ENCODE measurements at places on chromosomes 7 and 10.

- DNase-seq = no peak
Observed at GRCh38 chr10:77628906-77629730, 8.5 kb downstream of the KCNMA1 start.

DNA sequence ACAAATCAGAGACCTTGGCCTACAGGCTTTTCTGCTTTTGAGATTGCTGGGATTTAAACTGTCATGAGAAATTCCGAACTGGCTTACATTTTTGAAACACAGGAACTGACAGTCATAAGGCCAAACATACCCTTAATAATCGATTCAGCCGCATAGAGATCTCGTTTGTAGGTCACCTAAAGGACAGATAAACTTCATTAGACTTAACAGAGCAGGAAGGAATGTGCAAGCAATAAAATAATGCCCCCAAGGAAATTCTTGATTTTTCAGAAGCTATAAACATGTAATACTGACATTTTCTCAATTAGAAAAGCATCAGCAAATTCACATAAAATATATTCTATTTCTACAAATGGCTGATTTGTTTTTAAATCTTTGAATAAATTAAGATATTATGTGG is 120.0 kb downstream of the CRPPA start:
- no peak for DNase-seq

DNA sequence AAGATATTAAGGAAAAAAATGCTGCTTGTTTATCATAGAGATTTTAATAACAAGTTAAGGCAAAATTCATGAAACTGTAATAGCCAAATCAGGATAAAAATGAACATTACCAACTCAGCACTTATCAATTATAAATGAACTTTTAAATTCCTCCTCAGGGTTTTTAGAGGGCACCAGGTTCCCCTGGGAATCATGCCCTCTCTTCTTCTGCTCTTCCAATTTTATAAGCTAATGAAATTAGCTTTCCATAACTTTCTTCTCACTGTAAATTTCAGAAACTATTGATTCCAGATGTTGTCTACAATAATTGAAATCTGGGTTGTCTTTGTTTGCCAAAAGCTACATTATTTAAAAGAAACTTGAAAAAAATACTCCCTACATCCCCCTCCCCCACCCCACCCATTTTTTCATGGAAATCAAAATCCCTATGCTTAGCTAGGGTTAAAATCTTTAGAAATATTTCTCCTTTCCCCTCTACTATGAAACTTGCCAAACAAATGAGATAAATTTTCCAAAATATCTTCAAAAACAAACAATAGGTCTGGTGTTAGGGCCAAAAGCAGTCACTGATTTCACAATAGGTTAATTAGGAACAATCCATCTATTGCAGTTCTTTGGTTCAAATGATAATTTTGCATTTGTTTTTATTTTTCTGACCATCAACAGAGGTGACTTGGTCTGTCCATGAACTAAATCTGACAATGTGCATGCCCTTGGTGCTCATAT is 187.7 kb downstream of the DOCK4 start:
- DNase-seq = no peak

GRCh38 chr7:16564909-16565426 is 38.3 kb downstream of the LRRC72 start:
- no peak for DNase-seq

- DNase-seq = no peak
Observed at GRCh38 chr10:18351421-18351820, 211.2 kb downstream of the CACNB2 start.

DNA sequence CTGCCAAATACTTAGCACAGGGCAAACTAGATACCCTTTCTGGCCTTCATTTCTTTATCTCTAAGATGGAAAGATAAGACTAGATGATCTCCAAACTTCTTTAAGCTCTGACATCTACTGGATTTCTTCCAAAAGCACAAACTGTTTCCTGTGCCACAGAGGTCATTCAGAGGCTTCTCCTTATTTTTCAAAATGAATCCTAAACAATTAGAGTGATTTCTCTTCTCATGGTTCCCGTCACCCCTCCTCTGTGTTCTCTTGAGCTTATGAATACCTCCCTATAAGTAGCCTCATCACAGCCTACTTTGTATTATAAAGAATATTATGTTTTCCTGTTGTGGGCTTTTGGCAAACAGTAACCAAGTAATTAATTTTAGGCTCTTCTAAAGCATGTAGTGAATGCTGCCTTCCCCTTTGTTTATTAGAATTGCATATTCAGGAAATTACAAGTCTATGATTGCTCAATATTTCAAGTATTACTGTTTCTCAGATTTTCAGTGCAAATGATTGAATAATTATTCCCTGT is 179.5 kb downstream of the REEP3 start:
- no peak for DNase-seq

DNA sequence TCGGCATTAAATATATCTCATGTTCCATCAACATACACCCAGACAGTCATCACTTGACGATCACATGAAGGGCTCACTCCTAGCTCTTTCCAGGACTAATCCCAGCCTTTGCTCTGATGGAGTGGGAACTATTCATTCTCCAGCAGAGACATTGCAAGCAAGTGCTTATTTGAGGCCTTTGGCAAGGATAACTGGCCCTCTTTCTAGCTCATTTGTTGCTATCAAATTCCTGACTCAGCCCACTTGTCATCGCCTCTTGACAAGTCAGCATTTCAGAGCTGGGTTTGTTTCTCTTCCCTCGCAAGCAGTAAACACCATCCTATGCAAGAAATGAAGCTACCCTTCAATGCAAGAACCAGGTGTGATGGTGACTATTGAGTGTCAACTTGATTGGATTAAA is 1165.7 kb upstream of the AUTS2 start:
- DNase-seq = no peak

- DNase-seq = no peak
Observed at GRCh38 chr7:25632616-25633015, 404.3 kb upstream of the NPVF start.

- no peak for DNase-seq
Observed at GRCh38 chr10:109835257-109835656, 88.1 kb downstream of the XPNPEP1 start.
